ENCODE measurements at places on chromosomes 2 and 18.

DNA sequence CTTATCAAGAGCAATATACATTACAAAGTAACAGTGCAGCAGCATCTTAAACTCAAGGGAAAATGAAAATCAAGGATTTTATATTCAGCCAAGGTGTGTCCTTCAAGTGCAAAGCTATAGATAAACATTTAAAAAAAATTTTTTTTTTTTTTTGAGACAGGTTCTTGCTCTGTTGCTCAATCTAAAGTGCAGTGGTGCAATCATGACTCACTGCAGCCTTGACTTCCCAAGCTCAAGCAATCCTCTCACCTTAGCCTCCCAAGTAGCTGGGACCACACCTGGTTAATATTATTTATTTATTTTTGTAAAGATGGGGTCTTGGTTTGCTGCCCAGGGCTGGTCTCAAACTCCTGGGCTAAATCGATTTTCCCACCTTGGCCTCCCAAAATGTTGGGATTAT, 9.0 kb downstream of the CDKL4 start:
- peak; percentile 19 for DNase-seq

- no peak for DNase-seq
These were observed 155.4 kb downstream of the MAP2 start for GRCh38 chr2:209579230-209579749.

GRCh38 chr18:25594351-25594750, 242.4 kb upstream of the ZNF521 start:
- peak; percentile 17 for DNase-seq

- DNase-seq: no peak
These were observed 117.0 kb downstream of the PKP4 start for GRCh38 chr2:158573739-158574138.

DNA sequence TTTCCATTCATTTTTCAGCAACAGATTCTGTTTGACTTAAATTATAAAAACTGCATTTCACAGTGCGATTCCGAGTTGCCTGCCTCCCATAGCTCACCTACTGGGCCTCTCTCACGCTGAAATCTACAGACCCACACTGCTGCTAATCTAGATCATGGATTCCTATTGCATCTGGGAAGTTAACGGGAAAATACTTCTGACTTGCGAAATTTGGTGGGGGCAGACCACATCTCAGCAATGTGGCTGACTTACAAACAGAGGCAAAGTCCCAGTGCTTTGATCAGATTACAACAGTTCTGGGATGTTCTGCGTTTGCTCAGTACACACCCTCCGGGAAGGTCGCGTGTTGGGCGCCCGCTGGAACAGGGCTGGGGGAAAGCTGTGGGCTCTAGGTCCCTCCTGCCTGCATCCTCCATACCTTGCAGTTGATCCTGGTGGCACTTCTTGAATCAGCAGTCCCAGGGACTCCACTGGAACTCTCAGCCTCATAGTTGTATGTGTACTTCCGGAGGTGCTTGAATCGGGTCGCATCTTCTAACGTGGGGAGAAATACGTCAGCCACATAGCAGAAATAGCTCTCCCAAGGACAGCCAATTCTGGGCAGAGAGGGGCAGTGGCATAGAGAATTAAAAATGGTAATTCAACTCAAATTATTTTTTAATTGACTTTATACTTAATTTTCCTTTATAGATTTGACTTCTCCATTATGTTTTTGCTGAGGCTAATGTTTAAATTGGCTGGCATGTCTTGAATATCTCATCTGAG, 1.7 kb downstream of the APOB start:
- DNase-seq: no peak

GRCh38 chr18:54798186-54798585, 30.1 kb upstream of the RAB27B start:
- no peak for DNase-seq

GRCh38 chr2:25071966-25072365, 30.1 kb downstream of the EFR3B start:
- DNase-seq: no peak

- no peak for DNase-seq
These were observed 12.8 kb downstream of the EFR3B start for GRCh38 chr2:25054720-25055119.

GRCh38 chr18:62739911-62740310, 24.6 kb downstream of the PHLPP1 start:
- DNase-seq: no peak

DNA sequence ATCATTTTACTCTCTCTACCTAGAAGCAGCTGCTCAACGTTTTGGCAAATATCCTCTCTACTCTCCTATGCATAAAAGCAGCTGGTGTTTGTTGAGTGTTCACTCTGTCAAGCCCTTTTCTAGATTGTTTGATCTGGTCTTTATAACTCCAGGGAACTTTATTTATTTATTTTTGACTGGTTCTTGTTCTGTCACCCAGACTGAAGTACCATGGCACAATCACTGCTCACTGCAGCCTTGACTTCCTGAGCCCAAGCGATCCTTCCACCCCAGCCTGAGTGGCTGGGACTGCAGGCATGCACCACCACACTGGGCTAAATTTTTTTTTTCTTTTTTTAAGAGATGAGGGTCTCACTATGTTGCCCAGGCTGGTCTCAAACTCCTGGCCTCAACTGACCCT, 12.7 kb downstream of the CATIP start:
- DNase-seq: no peak

- no peak for DNase-seq
These were observed 55.6 kb upstream of the FZD5 start for GRCh38 chr2:207825045-207825954.

DNA sequence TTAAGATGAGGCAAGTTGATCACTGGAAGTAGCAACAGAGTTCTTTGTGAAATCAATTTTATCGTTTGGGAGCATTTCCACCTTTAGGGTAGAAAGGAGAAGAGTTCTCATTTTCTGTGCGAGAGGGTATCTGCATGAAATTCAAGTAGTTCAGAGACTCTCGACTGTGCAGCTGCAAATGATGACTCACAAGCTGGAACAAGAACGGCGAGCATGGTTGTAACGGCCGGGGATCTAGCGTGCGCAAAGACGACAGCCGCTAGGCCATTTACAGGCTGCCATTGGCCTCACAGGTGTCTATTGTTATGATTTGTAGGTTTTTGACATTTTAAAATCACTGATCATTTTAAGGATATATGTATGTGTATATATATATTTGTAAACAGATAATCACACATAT, 5.2 kb downstream of the KLHL29 start:
- DNase-seq: peak; percentile 69

GRCh38 chr18:69874058-69874457, 73.6 kb downstream of the CD226 start:
- DNase-seq: peak; percentile 6

DNA sequence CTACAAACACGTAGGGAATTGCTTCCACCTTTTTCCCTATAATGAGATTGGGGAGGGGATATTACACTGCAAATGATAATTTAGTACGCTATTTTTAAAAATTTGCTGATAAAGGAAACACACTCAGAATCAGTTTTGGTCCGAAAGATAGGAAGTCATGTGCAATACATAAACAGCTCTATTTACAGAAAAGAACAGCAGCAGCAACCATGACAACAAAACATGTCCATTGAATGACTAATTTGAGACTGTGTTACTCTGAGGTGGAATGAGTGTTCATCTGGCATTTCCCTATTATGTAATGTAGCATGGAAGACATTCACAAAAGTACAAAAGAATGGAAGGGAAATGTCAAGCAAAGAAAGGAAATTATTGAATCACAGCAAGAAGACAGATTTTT, 337.2 kb downstream of the NBAS start:
- DNase-seq: peak; percentile 98

DNA sequence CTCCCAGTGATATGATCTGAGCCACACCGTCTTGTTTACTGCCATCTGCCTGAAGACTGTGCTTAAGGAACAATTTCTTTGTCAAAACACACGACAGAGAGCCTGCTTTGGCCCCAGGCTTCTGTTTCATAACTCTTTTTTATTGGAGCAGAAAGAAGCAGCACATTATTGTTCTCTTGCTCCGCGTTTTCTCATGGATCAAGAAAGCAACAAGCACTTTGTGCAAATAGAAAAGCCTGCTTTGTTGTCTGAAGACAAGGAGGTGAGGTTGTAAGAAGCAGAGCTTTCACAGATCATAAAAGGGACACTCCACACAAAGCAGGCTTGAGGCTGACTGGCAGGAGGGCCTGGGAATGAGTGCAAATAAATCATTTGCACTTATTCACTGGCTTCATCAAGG, 118.3 kb upstream of the FAM136A start:
- DNase-seq: no peak

- DNase-seq: no peak
These were observed 135.9 kb downstream of the PRPF40A start for GRCh38 chr2:152581360-152581759.

- DNase-seq: no peak
These were observed 56.4 kb downstream of the ACVR1 start for GRCh38 chr2:157819761-157820160.

Measured in mesenchymal stem cell (in vitro differentiated cells and primary cell).